CD8-positive, alpha-beta memory T cell (primary cell): ENCODE measurements at places on chromosomes 6 and 20. TPM values are rescaled to one million over a fixed set of nuclear protein-coding genes. Genes with fewer than 3 reads are reported as not detected.

Gene TAF11
- polyA plus RNA-seq = 19.4 TPM

Gene NCOA5
- polyA plus RNA-seq = 28.7 TPM

Gene TOMM6
- polyA plus RNA-seq = 376 TPM

- H3K27ac ChIP-seq = no peak overlapping the region
- no peaks in the 10 kb centered on the region for H3K36me3 ChIP-seq
- DNase-seq = peak; percentile 47
- H3K4me3 ChIP-seq = peak overlapping the region; percentile 48
- no peaks in the 10 kb centered on the region for H3K4me1 ChIP-seq
- no peaks in the 10 kb centered on the region for H3K27me3 ChIP-seq
Measured at GRCh38 chr20:60138256-60139220, 180.3 kb downstream of the CDH26 start.

- no peak overlapping the region for H3K4me3 ChIP-seq
- H3K27ac ChIP-seq = no peak overlapping the region
- no peaks in the 10 kb centered on the region for H3K36me3 ChIP-seq
- H3K27me3 ChIP-seq = no peaks in the 10 kb centered on the region
- DNase-seq = no peak
Measured at GRCh38 chr6:118403036-118403435, 145.1 kb upstream of the PLN start.

Gene STMND1
- polyA plus RNA-seq = not detected

Gene APOBEC2
- not detected for polyA plus RNA-seq

GRCh38 chr6:15504581-15505350, 158.1 kb downstream of the DTNBP1 start:
- DNase-seq = no peak
- no peak overlapping the region for H3K4me3 ChIP-seq
- no peaks in the 10 kb centered on the region for H3K4me1 ChIP-seq
- no peaks in the 10 kb centered on the region for H3K27me3 ChIP-seq
- peaks cover 39% of the 10 kb centered on the region for H3K36me3 ChIP-seq

GRCh38 chr6:114445846-114446245, 103.0 kb upstream of the HS3ST5 start:
- H3K27me3 ChIP-seq = no peaks in the 10 kb centered on the region
- no peak overlapping the region for H3K4me3 ChIP-seq
- no peak overlapping the region for H3K27ac ChIP-seq
- no peak for DNase-seq

DNA sequence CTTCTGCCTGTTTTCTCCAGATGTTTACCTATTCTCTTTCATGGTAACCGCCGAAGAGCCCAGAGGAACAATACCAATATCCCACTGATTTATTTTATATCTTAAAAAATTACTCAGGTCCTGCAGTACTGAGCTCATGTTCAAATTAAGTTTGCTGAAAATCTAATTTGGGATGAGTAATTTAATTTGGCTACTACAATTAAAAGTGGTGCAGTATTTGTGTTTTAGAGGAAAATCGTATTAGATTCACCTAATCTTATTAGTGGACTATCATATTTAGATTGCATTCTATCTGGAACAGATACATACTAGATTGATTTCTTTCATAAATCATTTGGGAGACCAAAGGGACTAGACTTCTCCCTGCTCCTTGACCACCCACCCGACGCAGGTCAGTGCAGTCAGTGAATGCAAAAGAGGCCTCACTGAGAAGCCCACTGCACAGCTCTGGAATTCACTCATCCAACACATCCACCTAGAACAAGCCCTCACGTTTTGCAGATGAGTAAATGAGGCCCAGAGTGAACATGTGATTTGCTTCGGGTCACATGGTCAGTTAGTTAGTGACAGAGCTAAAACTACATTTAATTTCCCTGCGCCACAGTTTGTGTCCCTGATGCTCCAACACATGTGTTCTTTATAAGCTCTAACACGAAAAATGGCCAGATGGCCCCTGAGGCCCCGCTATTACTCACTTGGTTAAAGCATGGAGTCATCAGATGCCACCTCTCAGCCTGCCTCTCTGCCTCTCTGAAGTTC, 101.8 kb downstream of the TRERF1 start:
- H3K4me1 ChIP-seq = peaks cover 14% of the 10 kb centered on the region
- no peaks in the 10 kb centered on the region for H3K27me3 ChIP-seq
- H3K36me3 ChIP-seq = no peaks in the 10 kb centered on the region
- no peak for DNase-seq
- no peak overlapping the region for H3K27ac ChIP-seq

Gene GRIK2
- not detected for polyA plus RNA-seq

GRCh38 chr6:16061818-16062217, 67.1 kb upstream of the MYLIP start:
- no peaks in the 10 kb centered on the region for H3K4me1 ChIP-seq
- no peaks in the 10 kb centered on the region for H3K36me3 ChIP-seq
- no peaks in the 10 kb centered on the region for H3K27me3 ChIP-seq
- H3K27ac ChIP-seq = no peak overlapping the region
- DNase-seq = no peak
- no peak overlapping the region for H3K4me3 ChIP-seq

GRCh38 chr6:109655761-109656262, 35.2 kb downstream of the AK9 start:
- H3K27me3 ChIP-seq = no peaks in the 10 kb centered on the region
- H3K36me3 ChIP-seq = no peaks in the 10 kb centered on the region
- H3K27ac ChIP-seq = no peak overlapping the region
- H3K4me3 ChIP-seq = no peak overlapping the region
- H3K4me1 ChIP-seq = no peaks in the 10 kb centered on the region

Gene CD40
- 2.8 TPM for polyA plus RNA-seq

DNA sequence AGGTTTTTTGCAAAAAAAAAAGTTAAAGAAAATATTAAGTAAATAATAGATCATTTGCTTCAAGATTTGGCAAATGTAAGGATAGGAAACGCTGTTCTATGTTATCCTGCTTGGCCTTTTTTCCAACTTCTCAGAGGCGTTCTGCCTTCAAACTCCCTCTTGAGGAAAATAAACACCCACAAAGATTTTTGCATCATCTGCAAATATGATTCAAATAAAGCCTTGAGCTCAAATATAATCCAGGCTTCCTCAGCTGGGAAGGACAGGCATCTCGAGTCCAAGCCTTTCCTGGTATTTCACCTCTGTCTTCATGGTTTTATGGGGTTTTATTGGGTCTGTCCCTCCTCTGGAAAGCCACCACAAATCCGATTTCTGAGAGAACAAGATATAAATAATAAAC, 67.7 kb upstream of the PTPN1 start:
- DNase-seq = no peak
- no peak overlapping the region for H3K27ac ChIP-seq
- no peaks in the 10 kb centered on the region for H3K4me1 ChIP-seq
- no peak overlapping the region for H3K4me3 ChIP-seq
- no peaks in the 10 kb centered on the region for H3K36me3 ChIP-seq

Gene KIAA1755
- not detected for polyA plus RNA-seq

GRCh38 chr6:36327226-36327918, 9.3 kb downstream of the BNIP5 start:
- no peaks in the 10 kb centered on the region for H3K36me3 ChIP-seq
- H3K27me3 ChIP-seq = no peaks in the 10 kb centered on the region
- H3K4me3 ChIP-seq = no peak overlapping the region
- H3K4me1 ChIP-seq = no peaks in the 10 kb centered on the region
- no peak overlapping the region for H3K27ac ChIP-seq

DNA sequence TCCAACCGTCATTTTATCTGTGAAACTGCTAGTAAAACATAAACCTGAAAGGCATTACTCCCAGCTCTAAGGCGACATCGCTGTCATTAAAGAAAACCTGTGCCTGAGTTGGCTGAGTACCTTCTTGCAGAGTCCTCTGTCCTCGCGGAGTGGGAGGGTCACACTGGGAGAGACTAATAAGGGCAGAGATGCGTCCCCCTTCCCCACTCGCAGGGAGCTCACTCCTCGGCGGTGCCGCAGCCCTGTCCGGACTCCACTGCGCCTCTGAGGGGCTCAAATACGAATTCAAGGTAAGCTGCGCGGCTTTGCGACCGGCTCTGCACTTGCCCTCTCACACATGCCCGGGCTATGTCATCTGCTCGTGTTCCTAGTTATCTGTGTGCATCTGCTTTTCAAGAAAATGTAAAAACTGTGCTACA, at the start of gene COL19A1:
TSS of gene COL19A1 (plus strand) at position 206 of the 419 bp plus-strand sequence. CDS start 13,012 bp downstream, outside the sequence.
- no peaks in the 10 kb centered on the region for H3K36me3 ChIP-seq
- H3K4me1 ChIP-seq = peaks cover 16% of the 10 kb centered on the region
- H3K27ac ChIP-seq = no peak within 1 kb of the TSS
- peak; percentile 28 for DNase-seq

DNA sequence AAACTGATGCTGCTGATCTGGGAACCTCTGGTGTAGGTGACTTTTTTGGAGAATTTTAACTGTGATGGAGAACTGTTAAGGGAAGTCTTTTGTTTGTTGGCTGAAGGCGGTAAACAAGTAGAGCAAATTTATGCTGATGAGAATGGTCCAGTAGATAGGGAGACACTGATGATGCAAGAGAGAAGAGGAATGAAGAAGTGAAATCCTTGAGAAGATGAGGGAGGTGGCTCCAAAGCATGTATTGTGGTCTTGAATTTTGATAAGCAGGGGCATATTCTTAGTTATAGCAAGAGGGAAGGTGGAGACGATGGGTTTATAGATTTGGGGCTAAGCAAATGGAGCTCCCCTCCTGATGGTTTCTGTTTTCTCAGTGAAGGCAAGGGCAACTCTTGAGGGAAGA, 22.0 kb downstream of the MAPK14 start:
- peaks cover 3% of the 10 kb centered on the region for H3K36me3 ChIP-seq
- H3K4me3 ChIP-seq = no peak overlapping the region
- H3K27me3 ChIP-seq = no peaks in the 10 kb centered on the region

DNA sequence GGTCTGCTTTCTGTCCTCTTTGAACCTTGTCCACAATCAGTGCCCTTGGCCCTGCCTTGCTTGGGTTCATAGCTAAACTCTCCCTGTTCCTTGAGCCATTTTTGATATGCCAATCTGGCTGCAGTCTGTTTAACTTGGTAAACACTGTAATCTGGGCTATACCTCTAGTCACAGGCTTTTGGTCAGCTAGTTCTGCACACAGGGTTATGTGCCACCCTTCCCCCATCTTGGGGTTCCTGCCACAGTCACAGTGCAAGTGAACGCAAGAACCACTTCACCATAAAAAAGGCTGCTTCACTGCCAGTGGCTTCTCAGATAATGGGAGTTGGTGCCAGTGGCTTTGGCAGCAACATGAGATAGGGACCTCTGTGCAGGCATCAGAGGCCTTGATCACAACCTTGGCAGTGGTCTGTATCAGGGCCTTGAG, 10.9 kb upstream of the ATRN start:
- DNase-seq = no peak
- no peaks in the 10 kb centered on the region for H3K4me1 ChIP-seq
- no peak overlapping the region for H3K4me3 ChIP-seq
- no peaks in the 10 kb centered on the region for H3K27me3 ChIP-seq

Gene WFDC10A
- polyA plus RNA-seq = not detected

Gene POM121L2
- polyA plus RNA-seq = not detected

GRCh38 chr6:108113557-108114519, 39.3 kb upstream of the OSTM1 start:
- H3K4me1 ChIP-seq = peaks cover 40% of the 10 kb centered on the region
- no peak overlapping the region for H3K4me3 ChIP-seq
- DNase-seq = peak; percentile 14
- no peak overlapping the region for H3K27ac ChIP-seq
- peaks cover 54% of the 10 kb centered on the region for H3K27me3 ChIP-seq

DNA sequence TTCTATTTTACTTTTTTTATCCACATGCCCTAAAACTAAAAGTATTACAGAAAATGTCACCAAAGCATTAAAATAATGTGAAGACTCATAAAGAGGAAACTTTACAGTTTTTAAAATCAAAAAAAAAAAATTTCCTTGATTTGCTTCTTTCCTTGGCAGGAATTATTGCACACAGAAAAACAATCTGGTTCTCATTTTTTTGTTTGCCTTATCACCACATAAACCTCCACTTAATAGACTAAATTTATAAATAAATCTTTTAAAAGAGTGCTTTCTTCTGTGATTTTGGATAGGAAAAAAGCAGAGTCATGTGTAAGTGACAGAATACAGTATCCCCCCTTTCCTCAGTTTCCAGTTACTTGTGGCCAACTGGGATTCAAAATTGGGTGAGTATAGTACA, 695.1 kb upstream of the CITED2 start:
- no peak overlapping the region for H3K27ac ChIP-seq
- no peak for DNase-seq
- no peaks in the 10 kb centered on the region for H3K27me3 ChIP-seq
- H3K4me3 ChIP-seq = no peak overlapping the region
- no peaks in the 10 kb centered on the region for H3K4me1 ChIP-seq
- H3K36me3 ChIP-seq = no peaks in the 10 kb centered on the region

DNA sequence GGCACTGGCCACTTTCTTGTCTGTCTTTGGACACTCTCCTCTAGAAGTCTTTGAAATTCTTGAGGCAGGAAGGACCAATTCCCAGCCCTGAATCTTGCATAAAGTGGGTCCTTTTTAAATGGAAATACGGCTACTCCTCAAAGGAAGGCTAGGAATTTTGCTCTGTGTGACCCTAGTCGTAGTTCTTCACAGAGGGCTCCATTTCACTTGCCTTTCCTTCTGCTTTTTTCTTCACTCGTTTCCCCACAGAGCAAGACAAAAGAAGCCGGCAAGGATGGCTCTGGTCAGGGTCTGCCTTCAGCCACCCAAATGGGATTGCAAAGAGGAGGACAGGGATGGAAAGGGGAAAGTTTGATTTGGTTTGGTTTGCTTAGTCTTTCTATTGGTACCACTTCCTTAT, 25.8 kb downstream of the HLA-E start:
- no peaks in the 10 kb centered on the region for H3K27me3 ChIP-seq
- H3K36me3 ChIP-seq = no peaks in the 10 kb centered on the region
- no peak for DNase-seq
- H3K4me1 ChIP-seq = peaks cover 60% of the 10 kb centered on the region

DNA sequence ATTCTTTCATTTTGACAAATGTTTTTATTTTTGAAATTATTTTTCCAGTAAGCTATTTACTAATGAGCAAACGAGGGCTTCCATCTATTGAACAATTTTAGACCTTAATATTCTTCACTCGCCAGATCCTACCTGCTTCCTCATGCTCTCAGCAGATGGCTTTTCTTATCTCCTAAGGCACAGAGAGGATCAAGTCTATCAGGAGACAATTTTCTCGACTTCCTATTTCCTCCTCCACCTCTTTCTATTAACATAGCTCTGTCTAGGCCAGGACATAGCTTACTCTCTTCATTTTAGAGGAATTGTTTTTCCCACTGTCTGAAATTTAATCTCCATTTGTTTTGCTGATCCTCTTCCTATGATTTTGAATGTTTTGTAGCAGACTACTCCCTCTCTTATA, 87.0 kb upstream of the MAN1A1 start:
- H3K27me3 ChIP-seq = no peaks in the 10 kb centered on the region
- no peaks in the 10 kb centered on the region for H3K4me1 ChIP-seq
- no peak overlapping the region for H3K4me3 ChIP-seq
- DNase-seq = no peak
- H3K27ac ChIP-seq = no peak overlapping the region

GRCh38 chr6:83578057-83578456, 65.7 kb downstream of the PRSS35 start:
- no peak for DNase-seq
- H3K27me3 ChIP-seq = no peaks in the 10 kb centered on the region
- H3K4me3 ChIP-seq = no peak overlapping the region
- H3K27ac ChIP-seq = no peak overlapping the region
- no peaks in the 10 kb centered on the region for H3K4me1 ChIP-seq
- H3K36me3 ChIP-seq = no peaks in the 10 kb centered on the region

Gene TBXT
- not detected for polyA plus RNA-seq
